Fibroblast of skin of right quadriceps (primary cell): ENCODE measurements at places on chromosomes 4 and X.

DNA sequence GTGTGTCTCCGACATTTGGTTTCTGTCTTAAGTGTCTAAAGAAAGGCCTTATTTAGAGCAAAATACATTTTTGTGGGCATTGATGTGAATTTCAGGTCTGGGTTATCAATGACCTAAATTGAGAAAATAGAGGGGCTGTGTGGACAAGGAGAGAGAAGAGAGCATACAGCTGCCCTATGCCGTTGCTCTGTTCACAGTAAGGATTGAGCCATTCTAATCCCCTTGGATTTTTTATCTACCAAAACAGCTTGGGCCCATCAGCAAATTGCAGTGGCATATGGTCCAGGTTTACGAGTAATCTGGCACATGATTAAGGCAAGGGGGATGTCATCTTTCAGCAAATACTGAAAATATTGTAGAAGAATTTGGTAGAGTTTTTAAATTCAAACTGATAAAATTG, 210.2 kb downstream of the ANTXR2 start:
- DNase-seq: no peak

- DNase-seq: no peak
Measured at GRCh38 chr4:100954046-100954445, 393.3 kb downstream of the PPP3CA start.

DNA sequence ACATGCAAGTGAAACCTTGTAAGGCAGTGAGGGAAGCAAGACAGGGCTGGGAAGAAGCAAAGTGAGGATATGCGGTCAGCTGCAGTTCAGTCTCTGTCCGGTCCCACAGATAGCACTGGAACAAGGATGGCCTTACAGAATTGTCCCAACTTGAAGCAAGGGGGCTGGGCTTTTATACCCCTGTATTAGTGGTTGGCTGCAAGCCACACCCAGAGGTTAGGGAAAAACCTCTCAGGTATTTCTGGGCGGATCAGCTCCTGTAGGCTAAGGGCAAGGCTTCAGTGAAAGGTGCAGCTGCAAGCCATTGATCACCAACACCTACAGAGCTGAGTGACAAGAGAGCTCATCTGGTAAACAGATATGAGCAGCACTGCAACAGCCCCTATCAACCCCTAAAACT, 89.0 kb downstream of the KDR start:
- DNase-seq: no peak

GRCh38 chrX:20461576-20461975, 194.9 kb upstream of the RPS6KA3 start:
- DNase-seq: peak; percentile 41

GRCh38 chrX:154654925-154655324, 1.5 kb upstream of the CTAG2 start:
- DNase-seq: no peak
